Stimulated activated CD4-positive, alpha-beta T cell treated with anti-CD3 and anti-CD28 coated beads, Interleukin-2, amount 100 ng/mL, for 4 hours (primary cell): ENCODE measurements at places on chromosomes 2 and 18.

DNA sequence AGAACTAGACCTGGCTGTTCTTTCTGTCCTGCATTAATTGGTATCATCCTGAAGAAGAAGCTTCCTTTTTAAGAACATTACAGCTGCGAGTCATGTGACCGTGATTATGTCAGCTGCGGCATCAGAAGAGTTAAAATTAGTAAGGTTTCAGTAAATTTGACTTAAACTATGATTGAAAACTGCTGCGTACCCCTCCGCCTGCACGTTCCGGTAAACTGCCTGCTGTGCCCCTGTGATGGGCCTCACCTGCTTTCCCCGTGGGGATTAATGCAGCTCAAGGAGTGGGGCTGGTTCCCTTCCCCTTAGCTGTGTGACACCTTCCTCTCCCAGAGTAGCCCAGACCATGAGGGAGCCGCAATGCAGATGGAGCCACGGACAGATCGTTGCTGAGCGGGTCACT lies 36.1 kb upstream of the MYO3B start:
- DNase-seq = no peak

GRCh38 chr2:18467749-18468360 lies 92.6 kb downstream of the RDH14 start:
- no peak for DNase-seq

GRCh38 chr2:191153716-191154115 lies 2.9 kb upstream of the STAT4 start:
- no peak for DNase-seq

DNA sequence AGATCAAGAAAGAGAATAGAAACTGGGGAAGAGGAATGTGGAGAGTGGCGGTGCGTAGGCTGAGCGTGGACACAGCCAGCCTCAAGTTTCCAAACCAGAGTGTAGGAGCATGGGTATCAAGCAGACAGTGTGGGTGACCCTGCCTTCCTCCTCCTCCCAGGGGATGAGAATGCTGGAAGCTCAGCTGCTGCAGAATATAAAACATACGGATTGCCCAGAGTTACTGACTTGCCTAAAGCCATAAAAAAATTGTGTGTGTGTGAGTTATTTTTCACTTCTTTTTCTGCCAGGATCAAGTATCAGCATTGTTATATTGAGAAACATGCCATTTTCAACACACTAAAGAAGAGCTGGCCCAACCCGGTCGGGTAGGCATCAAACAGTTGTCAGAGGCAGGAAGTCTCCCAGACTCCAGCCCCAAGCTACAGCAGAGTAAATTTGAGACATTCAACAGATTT lies 333.3 kb upstream of the ACVR2A start:
- DNase-seq = no peak

DNA sequence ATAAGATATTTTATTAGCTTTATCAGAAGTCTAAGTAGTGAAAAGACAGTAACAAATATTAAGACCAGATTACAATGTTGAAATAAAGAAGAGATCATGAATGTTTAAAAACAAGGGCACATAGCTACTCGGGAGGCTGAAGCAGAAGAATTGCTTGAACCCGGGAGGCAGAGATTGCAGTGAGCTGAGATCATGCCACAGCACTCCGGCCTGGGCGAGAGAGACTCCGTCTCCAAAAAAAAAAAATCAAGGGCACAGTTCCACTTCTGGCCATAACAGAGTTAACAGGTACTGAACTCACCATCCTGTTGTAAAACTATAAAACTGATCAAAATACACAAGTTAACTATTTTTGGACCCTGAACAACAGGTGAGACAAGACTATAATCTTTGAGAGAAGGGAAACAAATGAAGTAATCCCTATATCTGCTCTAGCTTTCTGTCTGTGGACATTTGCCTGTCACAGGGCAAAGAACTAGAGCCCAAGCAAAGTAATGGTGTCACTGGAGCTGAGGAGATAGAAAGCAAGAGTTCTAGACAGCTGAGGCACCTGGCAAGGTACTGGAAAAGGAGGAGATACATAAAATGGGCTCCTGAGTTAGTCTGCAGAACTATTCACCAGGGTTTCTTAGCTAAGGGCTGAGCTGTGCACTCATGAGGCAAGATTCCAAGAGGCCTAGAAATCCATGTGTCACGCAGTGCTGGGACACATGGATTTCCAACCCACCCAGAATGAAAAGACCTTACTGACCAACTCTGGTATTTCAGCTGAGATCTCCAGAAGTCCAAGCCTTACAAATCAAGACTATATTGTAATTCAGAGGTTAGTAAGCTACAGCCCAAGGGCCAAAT lies 15.2 kb downstream of the MMADHC start:
- no peak for DNase-seq

- no peak for DNase-seq
Measured at GRCh38 chr18:77137851-77138250, 5.3 kb upstream of the MBP start.

- DNase-seq = no peak
Measured at GRCh38 chr2:26985807-26986206, 15.4 kb downstream of the MAPRE3 start.

- DNase-seq = no peak
Measured at GRCh38 chr2:11558214-11558886, 24.5 kb downstream of the GREB1 start.

- no peak for DNase-seq
Measured at GRCh38 chr18:30545393-30545792, 497.1 kb downstream of the DSC3 start.

DNA sequence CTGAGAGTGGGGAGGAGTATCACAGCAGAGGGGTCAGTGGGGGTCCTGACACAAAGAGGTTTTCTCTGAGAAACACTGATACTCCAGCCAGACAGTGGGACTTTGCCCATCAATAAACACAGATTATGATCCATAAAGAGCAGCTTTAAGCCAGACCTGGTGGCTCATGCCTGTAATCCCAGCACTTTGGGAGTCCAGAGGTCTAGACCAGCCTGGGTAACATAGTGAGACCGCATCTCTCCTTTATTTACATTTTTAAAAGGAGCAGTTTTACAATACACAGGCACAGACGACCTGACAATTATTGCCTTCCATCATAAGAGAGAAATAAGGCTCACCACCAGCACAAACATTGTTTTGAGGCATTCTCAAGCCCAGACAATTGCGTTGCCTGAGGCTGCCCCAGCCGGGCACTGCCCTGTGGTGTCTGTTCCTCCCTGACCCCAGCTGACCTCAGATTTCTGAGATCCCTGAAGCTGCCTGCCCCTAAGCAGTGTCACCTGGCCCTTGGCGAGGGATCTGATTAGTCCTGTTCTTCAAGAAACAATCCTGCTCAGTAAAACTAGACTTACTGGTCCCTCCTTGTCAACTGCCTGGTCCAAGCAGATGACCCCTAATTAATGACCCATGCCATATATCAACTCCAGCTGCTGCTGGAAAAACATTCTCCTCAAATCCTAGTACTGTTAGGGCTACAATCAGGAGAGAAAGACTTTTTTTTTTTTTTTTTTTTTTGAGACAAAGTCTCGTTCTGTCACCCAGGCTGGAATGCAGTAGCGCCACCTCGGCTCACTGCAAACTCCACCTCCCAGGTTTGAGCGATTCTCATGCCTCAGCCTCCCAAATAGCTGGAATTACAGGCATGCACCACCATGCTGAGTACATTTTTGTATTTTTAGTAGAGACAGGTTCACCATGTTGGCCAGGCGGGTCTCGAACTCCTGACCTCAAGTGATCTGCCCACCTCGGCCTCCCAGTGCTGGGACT lies 59.4 kb upstream of the SOS1 start:
- no peak for DNase-seq

DNA sequence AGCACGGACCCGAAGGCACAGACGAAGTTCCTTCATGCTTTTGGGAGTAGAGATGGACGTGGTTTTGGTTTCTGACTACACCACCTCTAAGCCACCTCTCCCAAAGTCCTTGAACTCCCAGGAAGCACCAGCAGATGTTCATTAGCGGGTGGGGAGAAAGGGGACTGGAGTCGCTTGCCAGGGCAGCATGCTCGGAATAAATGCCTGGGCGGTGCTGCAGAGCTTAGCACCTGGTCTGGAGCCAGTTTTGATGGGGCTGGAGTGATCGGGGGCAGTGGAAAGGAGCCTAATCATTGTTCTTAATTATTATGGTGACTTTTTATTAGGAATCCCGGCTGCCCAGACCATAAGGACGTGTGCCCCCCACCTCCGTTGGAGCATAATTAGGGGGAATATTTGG lies 220.8 kb downstream of the TFCP2L1 start:
- DNase-seq = no peak

DNA sequence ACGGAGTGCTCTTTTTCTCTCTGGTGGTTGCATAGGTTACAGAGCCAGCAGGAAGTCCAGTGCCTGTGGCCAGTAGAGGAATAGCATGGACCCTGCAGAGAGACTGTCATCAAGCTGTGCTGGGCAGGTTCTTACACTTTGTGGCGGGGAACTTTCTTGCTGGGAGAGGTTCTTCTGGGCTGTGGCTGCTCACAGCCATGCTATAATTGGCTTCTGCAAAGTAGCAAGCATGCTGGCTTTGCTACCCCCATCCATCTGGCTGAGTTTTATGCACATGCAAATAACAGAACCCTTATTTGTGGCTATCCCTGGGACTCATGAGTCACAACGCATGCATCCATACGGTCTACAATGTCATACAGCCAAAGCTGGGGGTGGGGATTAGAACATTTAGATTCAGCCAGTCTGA lies 68.9 kb downstream of the PLCL1 start:
- no peak for DNase-seq

DNA sequence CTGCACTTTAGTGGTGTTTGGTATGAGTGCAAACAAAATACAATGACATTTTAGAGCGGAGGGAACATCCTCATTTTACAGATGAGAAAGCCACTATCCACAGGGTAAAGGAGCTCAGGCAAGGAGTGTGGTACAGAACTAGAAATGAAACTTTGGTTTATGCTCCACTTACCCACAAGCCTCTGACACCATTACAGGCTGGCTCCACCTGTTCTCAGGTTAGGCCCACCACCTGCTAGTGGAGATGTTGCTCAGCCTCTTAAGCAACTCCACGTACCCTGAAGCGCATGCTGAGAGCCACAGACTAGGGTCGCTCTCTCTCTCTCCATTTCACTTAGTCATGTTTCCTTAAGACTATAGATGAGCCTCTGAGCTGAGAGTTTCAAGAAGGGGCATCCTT lies 130.0 kb downstream of the MBD2 start:
- DNase-seq = no peak

- no peak for DNase-seq
Measured at GRCh38 chr18:29004921-29005320, 828.0 kb upstream of the CDH2 start.
